ENCODE measurements at places on chromosomes 12 and 14.

DNA sequence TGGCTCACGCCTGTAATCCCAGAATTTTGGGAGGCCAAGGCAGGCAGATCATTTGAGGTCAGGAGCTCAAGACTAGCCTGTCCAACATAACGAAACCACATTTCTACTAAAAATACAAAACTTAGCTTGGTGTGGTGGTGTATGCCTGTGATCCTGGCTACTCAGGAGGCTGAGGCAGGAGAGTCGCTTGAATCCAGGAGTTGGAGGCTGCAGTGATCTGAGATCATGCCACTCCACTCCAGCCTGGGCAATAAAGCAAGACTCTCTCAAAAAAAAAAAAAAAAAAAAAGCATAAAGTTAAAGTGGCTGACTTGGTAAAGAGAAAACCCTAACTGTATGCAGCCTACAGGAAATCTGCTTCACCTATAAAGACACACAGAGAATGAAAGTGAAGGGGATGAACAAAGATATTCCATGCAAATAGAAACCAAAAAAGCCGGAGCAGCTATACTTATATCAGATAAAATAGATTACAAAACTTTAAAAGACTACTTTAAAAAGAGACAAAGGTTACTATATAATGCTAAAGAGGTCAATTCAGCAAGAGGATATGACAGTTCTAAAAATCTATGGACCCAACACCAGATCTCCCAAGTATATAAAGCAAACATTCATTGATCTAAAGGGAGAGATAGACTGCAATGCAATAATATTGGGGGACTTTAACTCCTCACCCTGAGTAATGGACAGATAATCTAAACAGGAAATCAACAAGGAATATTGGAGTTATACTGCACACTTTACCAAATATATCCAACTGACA lies 4.1 kb downstream of the CLEC2B start:
- no peak for DNase-seq

GRCh38 chr12:96193725-96194575 lies at the start of gene ELK3:
TSS of gene ELK3 (plus strand) at chr12:96194375.
- peak; percentile 82 for DNase-seq

GRCh38 chr12:77062846-77063461 lies 2.4 kb downstream of the E2F7 start:
- DNase-seq = peak; percentile 20

GRCh38 chr12:2456813-2457186 lies 338.0 kb upstream of the FKBP4 start:
- no peak for DNase-seq

DNA sequence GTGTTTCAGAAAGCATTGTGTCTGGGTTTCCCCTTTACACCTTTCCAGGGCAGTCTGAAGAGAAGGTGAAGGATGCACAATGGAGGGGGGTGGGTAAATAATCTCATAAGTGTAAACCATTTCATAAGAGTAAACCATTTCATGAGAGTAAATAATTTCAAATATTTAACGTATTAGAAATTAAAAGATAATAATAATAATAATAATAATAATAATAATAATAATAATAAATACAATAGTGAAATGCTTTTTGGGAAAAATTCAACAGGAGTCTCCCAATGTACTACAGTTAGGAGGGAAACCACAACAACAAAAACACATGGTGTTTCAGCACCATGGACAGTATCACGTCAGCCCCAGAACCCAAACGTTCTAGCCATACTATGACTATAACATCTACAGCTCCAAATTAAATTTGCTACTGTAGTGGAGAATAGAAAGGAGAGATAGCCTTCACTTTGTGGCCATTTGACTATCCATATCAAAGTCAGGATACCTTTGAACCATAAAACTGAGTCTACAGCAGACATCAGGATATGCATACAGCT lies 691.8 kb downstream of the BCL11B start:
- no peak for DNase-seq

All from heart left ventricle (tissue), 16 donors.